Right renal pelvis (tissue), 4 donors: ENCODE measurements at places on chromosomes 2 and 18.
A peak's percentile ranks its signal among the peaks of the same experiment; 100 is the strongest.

GRCh38 chr2:235497096-235497495 lies 3.3 kb downstream of the AGAP1 start:
- no peak for DNase-seq

GRCh38 chr18:58619596-58619930 lies 9.3 kb downstream of the ALPK2 start:
- no peak for DNase-seq

DNA sequence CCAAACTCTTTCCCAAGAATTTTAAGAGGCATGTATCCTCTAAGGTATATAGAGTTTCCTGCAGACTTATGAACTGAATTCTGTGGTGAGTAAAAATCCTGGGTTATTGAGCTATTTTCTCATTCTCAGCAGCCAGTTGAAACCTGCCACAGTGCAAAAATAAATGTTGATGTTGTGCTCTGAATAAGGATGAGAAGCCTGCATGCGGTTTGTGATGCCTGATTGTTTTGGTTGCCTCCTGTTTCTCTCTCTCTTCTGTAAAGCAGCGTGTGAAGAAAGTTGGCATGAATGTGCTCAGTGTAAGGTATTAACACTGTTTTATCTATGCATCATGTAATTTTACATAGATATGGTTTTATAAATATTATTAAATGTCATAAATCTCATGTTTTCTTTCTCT lies 452.6 kb downstream of the CDH2 start:
- DNase-seq, result no peak

DNA sequence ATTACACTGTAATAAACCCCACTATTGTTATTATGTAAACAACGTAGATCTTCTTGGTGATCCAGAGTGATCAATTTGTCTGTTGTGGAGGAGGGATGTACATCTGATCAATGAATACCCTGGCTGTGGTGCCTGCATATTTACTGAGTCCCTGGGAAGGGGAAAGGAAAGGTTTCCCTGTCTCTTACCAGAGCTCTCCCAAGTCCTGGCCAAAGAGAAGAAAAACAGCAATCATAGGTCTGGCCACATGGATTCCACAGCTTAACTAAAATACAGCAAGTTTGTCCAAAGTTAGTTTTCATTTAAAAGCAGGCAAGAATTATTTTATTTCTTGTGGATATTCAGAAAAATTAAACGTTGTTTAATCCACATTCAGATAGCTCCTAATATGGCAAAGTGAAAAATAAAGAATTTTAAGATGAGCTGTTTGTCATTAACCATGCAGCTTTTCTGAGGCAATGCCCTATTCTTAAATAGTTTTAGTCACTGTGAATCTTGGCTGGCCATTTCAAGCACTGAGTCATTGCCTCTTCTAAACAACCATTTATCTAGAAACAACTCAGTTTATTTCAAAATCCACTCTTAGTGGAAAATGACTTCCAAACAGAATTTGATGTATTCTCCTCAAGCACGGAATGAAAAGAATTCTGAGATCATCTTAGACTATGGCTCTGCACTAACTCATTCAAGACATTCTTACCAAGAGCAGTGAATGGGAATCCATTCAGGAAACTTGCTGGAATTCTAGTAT lies 1004.4 kb upstream of the CDH2 start:
- no peak for DNase-seq

GRCh38 chr2:239326831-239327535 lies 73.8 kb downstream of the HDAC4 start:
- no peak for DNase-seq

DNA sequence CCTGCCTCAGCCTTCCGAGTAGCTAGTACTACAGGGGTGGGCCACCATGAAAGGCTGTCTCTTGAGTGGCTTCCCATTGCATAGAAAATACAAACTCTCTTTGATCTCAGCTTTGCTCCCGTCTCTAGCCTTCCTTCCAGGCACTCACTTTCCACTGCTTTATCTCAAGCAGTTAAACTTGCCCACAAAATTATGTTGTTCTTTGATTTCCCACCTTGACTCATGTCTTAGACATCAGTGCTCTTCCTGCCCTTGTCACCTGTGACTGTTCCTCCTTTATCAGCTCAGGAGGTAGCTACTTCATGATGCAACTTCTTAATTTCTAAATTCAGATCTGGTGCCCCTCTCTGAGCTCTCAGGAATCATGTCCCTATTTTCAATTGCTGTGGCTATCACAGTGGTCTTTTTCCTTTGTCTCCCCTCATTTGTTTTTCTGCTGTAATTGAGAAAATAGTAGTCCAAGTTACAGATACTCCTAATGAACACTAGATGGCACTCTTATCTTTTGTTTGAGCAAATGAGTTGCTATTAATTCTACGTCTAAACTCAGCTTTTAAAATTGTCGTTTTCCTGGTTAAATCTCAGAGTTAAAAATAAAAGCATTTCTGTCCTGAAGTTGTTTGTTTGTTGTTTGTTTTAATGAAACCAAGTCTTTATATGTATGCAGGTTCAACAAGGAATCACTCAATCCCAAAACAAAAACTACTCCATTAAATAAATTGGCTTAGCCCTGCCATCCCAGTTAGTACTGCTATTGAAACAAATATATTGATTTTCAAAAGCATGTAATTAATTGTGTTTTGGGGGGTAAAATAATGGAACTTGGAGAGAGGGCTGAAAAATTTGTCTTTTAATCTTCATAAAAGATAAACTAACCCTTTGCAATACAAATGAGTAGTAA lies 46.9 kb upstream of the GREB1L start:
- peak; percentile 20 for DNase-seq

- DNase-seq, result no peak
Measured at GRCh38 chr2:136122661-136123060, 4.7 kb upstream of the CXCR4 start.

DNA sequence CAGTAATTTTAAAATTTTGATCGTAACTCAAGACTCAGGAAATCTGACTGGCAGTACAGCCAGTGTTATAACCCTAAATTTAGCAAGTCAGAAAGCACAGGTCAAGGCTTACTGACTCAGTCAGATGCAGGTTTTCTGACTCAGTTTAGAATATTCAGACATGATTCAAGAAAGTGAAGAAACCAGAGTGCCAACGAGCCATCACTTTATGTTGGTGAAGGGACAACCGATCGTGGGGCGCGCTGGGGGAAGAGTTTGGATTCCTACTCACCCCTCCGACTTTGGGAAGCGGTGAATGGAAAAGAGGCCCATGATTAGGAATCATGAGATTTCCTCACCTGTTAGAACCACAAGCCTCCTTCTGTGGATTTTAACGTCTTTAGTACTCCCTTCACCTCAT lies 998 bp downstream of the RNF149 start:
- no peak for DNase-seq

- DNase-seq, result no peak
Measured at GRCh38 chr2:63121055-63121834, 70.6 kb downstream of the OTX1 start.

DNA sequence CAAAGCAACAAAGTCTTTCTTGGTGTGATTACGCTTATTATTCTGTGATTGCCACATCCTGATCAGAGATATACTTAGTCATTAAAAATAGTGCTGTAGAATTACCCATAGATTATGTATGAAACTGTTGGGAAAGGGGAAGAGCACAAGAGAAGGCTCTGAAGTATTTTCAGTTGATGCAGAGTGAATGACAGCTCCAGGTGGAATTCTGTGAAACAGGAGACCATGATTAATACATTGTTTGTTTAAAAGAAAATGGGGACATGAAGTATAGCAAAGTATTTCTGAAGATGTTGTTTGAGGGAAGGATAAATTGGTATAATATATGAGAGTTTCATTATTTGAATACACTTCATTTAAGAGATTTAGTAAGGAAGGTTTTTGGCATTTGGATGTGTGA lies 307.6 kb upstream of the CDH20 start:
- no peak for DNase-seq

DNA sequence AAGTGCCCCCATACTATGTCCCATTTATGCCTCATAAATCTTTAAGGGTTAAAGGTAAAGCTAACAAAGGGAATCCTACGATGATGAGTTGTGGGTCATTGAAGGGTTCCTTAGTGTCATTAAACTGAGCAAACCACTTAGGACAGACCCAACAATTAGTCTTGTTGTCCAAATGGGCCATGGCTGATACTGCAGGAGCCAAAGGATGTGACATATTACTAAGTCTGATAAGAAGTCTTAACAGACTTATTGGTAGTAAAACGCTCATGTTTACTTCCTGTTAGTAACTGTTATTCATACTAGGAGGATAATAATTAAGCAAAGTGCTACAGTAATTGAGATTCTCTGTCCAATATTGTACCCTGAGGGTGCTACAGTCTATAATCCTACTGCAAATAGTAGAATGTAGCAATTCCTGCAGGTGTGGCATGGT lies 96.8 kb downstream of the PTPN4 start:
- no peak for DNase-seq

- DNase-seq, result no peak
Measured at GRCh38 chr2:128502638-128503246, 184.1 kb upstream of the HS6ST1 start.

GRCh38 chr2:117190856-117191559 lies 623.5 kb upstream of the DDX18 start:
- no peak for DNase-seq

GRCh38 chr2:10533811-10534321 lies 85.7 kb upstream of the ODC1 start:
- no peak for DNase-seq

DNA sequence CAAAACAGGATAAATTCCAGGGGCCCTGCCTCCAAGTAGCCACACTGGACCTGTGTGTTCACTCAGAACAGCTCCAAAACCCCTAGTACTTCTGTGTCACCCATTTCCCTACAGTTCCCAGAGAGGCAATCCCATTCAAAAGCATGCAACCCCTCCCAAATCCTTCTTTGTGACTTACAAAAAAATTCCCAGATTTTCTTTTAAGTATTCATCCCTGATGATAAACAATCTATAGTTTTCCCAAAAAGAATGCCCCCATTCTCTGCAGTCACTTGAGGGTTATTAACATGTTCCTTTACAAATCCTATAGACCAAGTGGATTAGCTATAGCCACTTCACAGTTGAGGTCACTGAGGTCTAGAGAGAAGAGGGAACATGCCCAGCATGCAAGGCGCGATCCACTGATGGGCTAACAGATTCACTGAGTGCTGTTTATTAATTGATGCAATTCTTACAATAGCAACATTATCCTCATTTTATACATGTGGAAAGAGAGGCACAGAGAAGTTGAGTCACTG lies 85.4 kb downstream of the MYL12B start:
- no peak for DNase-seq

- no peak for DNase-seq
Measured at GRCh38 chr2:1682181-1682440, 62.2 kb downstream of the PXDN start.

GRCh38 chr2:46979571-46979979 lies 64.0 kb upstream of the MCFD2 start:
- DNase-seq, result no peak
